NCI-H69 (cell line): ENCODE measurements at places on chromosomes 11 and 22.

DNA sequence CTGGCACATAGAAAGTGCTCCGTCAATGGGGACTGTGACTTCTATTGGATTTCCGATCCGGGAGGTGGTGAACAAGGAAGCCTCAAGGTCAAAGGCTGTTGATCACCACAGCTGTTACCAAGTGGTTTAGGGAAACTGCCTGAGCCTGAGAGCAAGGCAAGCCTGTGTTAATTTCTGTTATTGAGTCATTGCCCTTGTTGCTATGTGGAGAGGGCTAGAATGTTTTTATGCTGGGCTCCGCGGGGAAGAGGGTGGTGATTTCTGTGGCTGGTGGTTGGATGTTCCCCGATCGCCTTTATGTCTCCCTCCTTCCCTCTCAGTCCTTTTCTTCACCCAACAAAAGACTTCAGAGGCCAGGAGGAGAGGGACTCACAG is 108.5 kb upstream of the ALX4 start:
- no peak for DNase-seq

GRCh38 chr22:23128269-23129108 is 13.3 kb downstream of the RSPH14 start:
- peak; percentile 82 for DNase-seq

DNA sequence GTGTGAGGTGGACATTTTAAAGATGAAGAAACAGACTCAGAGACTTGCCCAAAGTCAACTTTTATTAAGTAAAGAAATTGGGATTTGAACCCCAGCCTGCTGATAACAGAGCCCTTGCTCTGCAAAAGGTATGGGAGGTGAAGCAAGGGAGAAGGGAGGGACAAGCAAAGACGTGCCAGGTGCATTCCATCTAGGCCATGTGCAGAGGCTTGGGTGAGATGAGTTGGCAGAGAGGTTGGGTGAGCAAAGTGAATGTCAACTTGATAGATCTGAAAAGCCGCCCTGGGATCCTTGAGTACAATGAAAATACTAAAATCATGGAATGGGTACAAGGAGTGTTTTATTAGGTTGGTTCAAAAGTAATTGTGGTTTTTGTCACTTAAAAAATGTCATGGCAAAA is 341.3 kb downstream of the CADM1 start:
- DNase-seq: no peak

DNA sequence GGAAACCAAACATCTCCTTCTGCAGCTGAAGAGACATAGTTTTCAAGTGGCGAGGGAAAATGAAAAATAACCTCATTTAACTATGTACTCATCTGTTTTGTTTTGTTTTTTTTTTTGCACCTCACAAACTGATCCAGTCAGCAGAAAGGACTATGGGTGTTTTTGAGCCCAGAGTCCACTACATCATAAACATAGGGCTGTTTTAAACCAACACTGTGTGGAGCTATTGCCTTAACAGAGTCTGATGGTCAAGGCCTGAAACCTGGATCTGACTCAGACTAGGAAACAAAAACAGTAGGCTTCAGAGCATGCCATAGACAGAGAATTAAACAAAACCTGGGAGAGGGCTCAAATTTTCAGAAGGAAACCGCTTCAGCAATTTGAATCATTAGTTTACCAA is 99.3 kb upstream of the FSHB start:
- DNase-seq: no peak

DNA sequence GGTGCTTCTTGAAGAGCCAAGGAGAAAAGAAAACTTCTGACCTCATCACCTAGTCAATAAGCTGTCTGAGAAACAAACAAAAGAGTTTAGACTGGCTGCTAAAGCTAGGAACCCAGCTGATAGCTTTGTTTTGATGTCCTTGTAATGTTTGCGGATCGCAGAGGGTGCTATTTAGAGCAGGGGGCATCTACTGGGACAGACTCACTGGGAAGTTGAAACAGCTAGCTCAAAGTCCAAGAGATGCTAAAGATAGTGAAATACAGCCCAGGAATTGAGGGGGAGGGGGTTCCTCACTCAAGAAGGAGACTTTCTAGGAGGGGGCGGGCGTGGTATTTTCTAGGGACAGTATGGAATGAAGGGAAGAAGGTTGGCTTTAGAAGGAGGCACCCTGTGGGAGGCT is 18.9 kb downstream of the ZBTB16 start:
- peak; percentile 69 for DNase-seq

DNA sequence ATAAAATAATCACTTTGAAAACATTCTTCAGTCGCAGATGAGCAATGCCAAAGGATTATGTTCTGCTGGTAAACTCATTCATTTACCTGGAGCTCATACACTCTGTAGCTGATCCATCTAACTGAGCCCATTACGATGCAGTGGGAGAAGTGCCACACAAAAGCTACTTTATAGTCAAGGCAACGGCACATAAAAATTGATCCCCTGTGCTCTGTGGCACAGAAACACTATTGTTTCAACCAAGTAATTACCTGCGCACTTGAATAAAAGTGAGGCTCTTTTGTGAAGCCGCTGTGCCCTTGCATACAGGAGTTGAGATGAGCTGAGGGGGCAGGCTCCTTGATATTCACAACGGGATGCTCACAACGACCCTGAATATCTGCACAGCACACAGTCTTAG is 7.2 kb downstream of the DKK3 start:
- peak; percentile 82 for DNase-seq

DNA sequence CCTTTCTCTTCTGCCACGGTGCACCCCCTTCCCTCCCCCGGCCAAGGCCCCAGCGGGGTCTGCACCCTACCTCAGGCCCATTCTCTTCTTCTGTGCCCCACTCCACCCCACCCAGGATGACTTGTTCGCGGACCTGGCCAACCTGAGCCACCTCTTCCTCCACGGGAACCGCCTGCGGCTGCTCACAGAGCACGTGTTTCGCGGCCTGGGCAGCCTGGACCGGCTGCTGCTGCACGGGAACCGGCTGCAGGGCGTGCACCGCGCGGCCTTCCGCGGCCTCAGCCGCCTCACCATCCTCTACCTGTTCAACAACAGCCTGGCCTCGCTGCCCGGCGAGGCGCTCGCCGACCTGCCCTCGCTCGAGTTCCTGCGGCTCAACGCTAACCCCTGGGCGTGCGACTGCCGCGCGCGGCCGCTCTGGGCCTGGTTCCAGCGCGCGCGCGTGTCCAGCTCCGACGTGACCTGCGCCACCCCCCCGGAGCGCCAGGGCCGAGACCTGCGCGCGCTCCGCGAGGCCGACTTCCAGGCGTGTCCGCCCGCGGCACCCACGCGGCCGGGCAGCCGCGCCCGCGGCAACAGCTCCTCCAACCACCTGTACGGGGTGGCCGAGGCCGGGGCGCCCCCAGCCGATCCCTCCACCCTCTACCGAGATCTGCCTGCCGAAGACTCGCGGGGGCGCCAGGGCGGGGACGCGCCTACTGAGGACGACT is 15.9 kb downstream of the RTN4RL2 start:
- DNase-seq: no peak

GRCh38 chr11:134498326-134499139 is 86.5 kb upstream of the B3GAT1 start:
- no peak for DNase-seq

- DNase-seq: no peak
Observed at GRCh38 chr11:69449320-69450063, 32.0 kb upstream of the LINC01488 start.

- no peak for DNase-seq
Observed at GRCh38 chr11:28296426-28296825, 188.2 kb downstream of the METTL15 start.

GRCh38 chr11:134034496-134035381 is 34.1 kb upstream of the JAM3 start:
- peak; percentile 86 for DNase-seq

DNA sequence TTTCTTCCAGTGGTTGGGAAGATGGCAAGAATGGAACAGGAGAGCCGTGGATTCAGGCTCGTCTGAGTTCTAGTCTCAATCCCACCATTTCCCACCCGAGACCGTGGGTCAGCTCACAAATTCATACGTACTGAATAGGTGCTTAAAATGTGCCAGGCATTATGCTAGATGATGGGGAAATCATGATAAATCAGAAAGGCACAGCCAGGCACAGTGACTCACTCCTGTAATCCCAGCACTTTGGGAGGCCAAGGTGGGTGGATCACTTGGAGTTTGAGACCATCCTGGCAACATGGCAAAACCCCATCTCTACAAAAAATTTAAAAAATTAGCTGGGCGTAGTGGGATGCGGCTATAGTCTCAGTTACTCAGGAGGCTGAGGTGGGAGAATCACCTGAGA is 7.1 kb downstream of the TRIOBP start:
- DNase-seq: no peak

- DNase-seq: peak; percentile 58
Observed at GRCh38 chr22:50544746-50545253, 899 bp upstream of the KLHDC7B start.

DNA sequence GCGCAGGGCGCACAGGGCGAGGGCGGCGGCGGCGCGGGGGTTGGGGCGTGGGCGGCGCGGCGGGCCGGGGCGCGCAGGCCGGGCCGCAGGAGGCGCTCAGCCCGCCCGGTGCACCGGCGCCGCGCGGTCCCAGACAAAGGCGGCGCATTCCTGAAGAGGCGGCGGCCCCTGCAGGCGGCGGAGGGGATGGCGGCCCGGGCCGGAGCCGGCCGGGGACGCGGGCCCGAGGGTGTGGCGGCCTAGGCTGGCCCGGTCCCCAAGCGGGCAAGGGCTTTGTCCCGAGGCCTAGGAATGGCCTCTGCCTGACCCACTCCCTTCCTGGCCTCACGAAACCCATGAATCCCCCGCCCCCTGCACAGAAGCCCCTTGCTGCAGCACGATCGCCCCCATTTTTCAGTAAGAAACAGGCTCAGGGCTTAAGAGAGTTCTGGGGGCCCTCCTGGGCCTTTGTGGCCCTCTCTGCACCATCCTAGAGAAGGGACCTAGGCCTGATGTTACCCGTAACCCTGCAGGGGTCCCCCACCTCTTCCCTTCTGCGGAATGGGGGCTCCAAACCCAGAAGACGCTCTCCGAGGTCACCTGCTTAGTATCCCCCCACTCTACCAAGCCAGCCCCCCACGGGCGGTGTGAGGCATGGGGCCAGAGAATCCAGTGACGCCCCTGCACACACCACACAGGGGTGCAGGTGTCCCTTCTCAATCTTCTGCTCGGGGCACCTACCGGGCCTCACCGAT is at the start of gene RTN4R:
TSS of gene RTN4R (minus strand) at position 40 of the 734 bp plus-strand sequence. CDS start 226 bp downstream, outside the sequence.
- DNase-seq: peak; percentile 86

DNA sequence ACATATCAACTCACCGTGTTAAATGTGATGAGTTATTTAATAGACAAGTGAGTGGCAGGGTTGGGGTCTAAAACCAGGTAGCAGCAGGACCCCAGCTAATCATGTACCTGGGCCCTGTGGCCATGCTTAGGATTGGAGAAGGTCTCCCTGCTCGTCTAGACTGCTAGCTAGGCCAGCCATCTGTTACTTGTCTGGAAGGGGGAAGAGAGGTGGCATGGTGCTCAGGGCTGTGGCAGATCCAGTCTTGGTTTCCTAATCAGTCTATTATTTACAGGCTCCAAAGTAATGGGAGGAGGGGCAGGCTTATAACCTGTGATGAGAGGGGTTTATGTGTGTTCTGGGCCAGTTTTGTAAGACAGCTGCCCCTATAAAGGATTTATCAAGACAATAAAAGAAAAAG is 105.9 kb downstream of the NTM start:
- DNase-seq: no peak
